ENCODE measurements at places on chromosomes 2 and 18. TPM values are rescaled to one million over a fixed set of nuclear protein-coding genes. Genes with fewer than 3 reads are reported as not detected.

The IL1RL2 gene
- total RNA-seq, result 2.5 TPM

The ASXL3 gene
- 2.6 TPM for total RNA-seq

The CDH7 gene
- not detected for total RNA-seq

The C2orf49 gene
- 5.2 TPM for total RNA-seq

The SETBP1 gene
- 17.3 TPM for total RNA-seq

The E2F6 gene
- total RNA-seq, result 5.0 TPM

The SCN2A gene
- 0.05 TPM for total RNA-seq

The LRP2 gene
- total RNA-seq, result 0.91 TPM

The WNT6 gene
- total RNA-seq, result 0.28 TPM

The KCNK3 gene
- total RNA-seq, result 0.43 TPM

- no peak for DNase-seq
Observed at GRCh38 chr18:11654736-11655605, 34.1 kb upstream of the GNAL start.

DNA sequence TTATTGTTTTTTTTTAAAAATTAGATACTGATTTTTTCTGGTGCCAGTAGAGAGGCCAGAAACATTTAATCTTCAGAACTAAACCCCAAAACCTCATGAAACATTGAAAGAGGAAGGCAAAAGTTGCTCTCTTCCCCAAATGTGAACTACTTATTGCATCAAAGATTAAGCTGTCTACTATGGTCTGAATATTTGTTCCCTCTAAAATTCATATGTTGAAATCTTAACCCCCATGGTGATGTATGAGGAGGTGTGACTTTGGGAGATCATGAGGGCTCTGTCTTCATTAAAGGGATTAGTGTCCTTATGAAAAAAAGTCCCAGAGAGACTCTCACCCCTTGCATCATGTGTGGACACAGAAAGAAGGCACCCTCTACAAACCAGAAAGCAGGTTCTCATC, 28.2 kb upstream of the SLC8A1 start:
- no peak for DNase-seq

- DNase-seq, result no peak
Observed at GRCh38 chr2:145757503-145758246, 1237.8 kb upstream of the ZEB2 start.

GRCh38 chr18:77323640-77324299, 74.1 kb downstream of the GALR1 start:
- DNase-seq, result no peak

DNA sequence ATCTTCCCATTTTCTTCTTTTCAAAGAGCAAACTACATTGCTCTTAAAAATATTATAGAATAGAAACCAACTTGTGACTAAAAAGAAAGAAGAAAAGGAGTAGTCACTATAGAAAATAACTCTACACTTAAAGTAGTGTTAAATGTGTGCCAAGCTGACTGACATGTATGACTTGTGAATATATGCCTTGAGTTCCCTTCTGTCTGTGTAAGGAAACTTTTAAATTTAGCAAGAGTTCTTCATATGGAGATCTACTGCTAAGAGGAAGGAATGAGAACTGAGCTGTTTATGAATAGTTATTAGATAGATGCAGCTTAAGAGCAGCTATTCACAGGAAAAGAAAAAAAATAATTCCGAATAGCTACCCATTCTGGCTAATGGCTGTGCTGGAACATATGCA, 1221.7 kb upstream of the ZEB2 start:
- no peak for DNase-seq

DNA sequence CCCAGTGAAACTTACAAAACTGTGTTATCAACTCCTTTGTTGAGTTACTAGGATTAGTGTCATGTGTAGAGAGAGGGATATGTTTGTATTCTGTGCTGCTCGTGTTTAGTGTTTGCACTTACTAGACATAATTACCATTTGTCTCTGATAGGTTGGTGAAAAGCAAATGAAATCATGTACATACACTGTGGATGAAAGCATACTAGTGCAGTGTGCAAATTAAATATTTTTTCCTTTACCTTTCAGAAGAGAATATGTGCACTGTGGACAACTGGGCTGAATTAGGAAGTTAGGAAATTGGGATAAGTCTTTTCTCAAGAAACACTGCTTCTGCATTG, 1.2 kb downstream of the KIAA1328 start:
- DNase-seq, result no peak

DNA sequence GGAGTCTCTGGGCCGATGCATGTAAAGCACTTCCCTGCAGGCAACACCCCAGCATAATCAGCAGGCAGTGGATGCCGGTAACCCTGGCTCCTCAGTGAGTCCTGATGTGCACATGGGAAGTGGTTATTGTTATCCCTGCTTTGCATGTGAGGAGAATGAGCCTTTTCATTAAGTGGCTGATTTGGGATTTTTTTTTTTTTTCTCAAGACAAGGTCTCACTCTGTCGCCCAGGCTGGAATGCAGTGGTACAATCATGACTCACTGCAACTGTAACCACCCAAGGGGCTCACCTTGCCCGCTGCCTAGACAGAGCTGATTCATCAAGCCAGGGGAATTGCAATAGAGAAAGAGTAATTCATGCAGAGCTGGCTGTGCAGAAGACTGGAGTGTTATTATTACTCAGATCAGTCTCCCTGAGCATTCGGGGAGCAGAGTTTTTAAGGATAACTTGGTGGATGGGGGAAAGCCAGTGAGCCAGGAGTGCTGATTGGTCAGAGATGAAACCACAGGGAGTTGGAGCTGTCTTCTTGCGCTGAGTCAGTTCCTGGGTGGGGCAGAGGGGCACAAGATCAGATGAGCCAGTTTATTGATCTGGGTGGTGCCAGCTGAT, 95.4 kb downstream of the SOCS6 start:
- DNase-seq, result no peak

GRCh38 chr18:36539674-36540231, 242.2 kb downstream of the FHOD3 start:
- DNase-seq, result no peak

GRCh38 chr2:2192091-2192955, 138.8 kb downstream of the MYT1L start:
- no peak for DNase-seq

- peak; percentile 66 for DNase-seq
Observed at GRCh38 chr2:46650556-46651001, 171.2 kb downstream of the TMEM247 start.

DNA sequence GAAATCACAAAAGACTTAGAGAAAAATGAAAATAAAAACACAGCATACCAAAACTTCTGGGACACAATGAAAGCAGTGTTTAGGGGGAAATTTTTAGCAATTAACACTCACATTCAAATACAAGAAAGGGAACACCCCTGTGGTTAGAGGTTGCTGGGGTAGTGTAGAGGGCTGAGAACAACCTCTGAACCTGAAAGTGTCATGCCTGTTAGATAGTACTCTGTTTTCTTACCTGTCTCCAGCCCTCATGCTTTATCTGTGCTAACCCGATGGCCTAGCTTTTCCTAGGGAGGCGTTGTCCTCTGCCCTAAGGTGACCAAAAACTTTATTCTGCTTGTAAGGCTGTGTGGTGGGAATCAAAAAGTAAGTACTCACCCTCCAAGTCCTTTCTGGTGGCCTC, 122.6 kb upstream of the OTX1 start:
- no peak for DNase-seq

DNA sequence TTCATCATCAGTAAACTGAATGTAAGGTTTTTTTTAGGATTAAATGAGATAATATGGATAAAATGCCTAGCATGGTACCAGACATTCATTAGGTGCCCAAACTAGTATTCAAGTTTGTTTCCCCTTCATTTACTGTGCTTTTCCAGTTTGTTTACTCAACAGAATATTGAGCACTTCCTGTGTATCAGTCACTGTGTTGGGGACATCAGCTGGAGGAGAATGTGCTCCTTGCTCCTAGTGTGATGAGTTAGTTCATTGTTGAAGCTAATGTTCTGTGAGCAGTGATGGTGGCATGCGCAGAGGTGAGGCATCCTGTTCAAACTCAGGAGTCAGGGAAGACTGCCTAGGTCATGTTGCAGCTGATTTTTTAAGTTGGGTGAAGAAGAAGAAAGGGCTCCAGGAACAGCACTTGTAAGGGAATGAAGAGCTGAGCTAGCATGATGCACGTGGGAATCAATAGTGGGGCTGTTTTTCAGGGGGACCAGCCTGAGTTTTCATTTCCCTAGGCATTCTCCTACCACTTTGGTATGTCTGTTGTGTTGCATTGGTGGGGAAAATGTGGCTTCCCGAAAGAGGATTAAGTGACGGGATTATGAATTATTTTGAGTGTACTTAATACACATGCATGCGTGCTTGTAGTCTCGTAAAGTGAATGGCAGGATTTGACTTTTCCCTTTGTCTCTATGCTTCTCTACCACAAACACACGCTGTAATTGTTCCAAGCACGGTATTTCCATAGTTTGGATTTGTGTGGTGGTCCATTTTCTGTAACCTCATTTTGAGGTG, 23.7 kb downstream of the TTLL4 start:
- DNase-seq, result no peak

DNA sequence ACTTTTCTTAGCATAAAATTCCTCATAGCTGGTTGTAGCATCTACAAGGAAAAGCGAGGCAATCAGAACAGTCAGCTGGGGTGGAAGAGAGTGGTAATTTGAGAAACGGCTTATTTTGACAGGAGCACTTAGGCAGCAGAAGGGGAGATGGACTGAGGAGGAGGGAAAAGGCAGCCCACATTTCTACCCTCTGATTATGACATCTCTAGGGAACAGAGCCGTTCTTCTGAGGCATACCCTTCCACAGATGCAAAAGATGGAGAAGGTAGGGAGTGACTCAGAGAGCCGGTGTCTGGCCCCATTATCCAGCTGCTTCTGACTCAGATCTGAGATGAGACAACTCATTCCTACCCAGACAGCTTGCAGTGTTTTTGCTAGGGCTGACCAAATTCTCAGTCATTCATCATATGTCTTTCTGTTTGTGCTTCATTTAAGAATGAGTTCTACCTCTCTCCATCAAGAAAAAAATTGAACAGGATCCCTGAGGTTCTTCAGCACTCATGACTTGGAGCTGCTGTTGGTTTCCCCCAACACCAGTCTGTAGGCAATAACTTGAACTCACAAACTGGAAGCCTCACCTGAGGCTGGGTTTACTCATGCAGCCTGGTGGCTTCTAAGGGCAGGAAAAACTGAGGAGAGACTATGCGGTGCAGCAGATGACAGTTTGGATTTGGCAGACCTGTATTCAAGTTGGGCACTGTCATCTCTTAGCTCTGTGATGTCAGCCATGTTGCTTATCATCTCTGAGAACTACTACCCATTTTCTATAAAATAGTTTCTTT, 15.9 kb upstream of the SEC11C start:
- DNase-seq, result no peak

- peak; percentile 18 for DNase-seq
Observed at GRCh38 chr18:58386780-58387179, 242.1 kb downstream of the ALPK2 start.

- DNase-seq, result no peak
Observed at GRCh38 chr2:147327613-147328012, 517.2 kb upstream of the ACVR2A start.

- DNase-seq, result no peak
Observed at GRCh38 chr2:47815764-47816163, 32.8 kb downstream of the MSH6 start.

- DNase-seq, result no peak
Observed at GRCh38 chr2:232941912-232942594, 71.0 kb downstream of the NGEF start.

DNA sequence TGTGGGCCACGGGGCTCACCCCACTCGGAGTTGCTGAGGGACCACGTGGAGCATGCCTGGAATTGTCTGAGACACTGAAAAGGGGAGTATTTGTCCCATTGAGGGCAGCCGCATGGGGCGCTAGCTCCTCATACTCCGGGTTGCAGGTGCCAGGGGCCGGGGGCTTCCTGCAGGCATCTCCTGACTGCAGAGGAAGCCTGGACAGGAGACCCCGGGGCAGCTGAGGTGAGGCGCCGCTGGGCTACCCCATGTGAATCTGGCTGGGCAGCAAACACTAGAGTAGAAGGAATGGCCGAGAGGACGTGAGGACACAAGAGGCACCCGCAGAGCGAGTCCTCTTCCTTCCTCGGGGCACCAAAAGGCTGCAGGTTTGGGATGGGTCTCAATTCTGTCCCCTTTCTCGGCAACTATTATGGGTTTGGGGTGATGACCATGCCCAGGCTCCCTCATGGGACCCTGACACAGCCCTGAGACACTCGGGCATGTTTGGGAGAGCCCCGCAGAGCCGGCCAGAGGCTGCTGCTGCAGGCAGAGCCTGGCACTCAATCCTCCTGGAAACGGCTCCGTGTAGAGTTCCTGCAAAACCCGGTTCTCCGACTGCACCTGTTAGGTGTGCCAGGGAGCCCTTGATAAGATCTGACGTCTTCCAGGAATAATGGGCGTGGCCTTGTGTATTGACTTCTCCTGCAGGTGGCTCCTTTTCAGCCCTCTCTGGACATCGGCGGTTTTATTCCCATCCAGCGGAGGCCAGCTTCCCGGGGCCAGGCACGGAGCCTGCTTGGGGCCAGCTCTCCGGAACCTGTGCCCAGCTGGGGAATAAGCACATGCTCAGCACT, 77.0 kb downstream of the CTIF start:
- DNase-seq, result no peak

DNA sequence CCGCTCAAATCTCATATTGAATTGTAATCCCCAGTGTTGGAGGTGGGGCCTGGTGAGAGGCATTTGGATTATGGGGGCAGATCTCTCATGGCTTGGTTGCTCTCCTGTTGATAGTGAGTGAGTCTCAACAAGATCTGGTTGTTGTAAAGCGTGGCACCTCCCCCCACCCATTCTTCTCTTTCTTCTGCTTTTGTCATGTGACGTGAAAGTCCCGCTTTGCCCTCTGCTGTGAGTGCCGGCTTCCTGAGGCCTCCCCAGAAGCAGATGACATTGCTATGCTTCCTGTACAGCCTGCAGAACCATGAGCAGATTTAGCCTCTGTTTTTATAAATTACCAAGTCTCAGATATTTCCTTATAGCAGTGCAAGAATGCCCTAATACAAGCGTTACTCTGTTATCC, 673.8 kb downstream of the ADCYAP1 start:
- no peak for DNase-seq

GRCh38 chr2:174846941-174847938, 83.0 kb upstream of the CHRNA1 start:
- DNase-seq, result no peak

DNA sequence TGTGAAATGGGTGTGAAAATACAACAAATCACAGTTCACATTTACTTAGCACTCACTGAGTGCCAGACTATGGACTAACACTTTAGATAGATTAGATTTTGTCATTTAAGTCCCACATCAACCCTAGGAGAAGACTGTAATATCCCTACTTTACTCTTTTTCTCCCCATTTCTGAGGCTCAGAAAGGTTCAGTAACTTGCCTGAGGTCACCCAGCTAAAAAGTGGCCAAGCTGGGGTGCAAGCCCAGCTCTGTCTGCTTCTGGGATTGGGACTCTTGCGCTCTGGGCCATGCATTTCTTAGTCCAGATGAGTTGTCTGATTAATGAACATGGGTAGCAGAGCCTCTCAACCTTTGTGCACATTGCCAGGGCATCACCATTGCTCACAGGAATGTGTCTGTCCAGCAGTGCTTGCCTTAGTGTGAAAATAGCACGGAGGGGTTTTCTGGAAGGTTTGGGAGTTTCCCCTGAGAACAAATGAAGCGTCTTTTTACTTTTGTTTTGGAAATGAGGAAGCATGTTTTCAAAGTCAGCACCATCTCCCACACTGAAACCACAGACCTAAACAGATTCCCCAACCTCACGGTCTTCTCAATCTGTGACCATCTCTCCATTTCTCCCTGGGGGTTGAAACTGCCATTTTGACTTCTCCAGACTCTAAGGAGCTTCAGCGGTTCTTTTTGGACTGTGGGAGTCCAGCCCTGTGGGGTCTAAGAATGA, 31.9 kb downstream of the NRP2 start:
- DNase-seq, result no peak

GRCh38 chr2:70886541-70886987, 49.1 kb upstream of the ATP6V1B1 start:
- DNase-seq, result peak; percentile 33
